ENCODE measurements at places on chromosomes 6 and 20.

DNA sequence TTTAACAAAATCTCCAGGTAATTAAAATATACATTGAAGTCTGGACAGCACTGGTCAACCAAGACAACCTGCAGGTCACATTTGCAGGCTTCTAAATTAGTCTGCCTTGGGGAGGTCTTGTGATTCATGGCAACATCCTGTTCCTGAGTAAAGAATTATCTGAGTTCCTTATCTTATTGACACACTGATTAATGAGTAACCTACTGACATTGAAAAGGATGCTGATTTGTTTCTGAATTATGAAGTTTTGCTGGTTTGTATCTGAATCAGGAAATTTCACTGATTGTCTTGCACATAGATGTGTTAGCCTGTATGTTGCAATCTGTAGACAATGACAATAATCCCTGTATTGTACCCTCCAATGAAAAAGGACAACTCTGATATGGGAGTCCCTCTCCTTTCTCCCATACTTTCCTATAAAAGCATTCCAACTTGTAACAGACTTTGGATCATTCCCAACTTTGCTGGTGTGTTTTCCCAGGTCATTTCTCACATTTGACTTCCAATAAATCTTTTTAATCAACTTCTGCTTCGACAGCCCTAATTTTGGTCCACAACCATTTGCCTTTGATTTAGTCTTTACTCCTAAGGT, 80.0 kb downstream of the LAMP5 start:
- no peak for DNase-seq

DNA sequence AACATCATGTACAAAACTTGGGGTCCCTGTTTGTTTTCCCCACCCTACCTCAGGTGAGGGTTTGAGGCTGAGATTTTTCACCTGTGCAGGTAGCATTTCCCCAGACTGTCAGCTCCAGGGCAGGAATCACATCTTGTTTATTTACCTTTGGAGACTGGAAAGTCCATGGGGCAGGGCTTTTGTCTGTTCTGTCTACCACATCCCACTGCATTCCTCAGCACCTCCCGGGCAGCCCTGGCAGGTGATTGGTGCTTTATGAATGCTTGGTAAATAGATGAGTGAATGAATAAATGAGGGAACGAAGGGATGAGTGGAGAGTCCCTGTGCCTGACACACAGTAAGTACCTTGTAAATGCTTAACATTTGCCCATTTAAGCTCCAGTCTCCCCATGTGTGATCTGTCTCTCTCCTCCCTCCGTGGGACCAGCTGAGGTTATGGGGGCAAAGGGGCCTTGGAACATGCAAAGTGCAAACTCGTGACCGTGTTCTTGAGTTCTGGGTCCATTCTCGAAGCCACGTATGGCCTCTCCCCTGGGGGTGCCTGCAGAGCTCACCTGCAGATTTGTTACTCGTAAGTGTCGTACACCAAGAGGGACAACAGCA, 69.7 kb upstream of the PMEPA1 start:
- DNase-seq = no peak

- DNase-seq = no peak
Measured at GRCh38 chr6:50147371-50147770, 97.6 kb upstream of the DEFB112 start.

DNA sequence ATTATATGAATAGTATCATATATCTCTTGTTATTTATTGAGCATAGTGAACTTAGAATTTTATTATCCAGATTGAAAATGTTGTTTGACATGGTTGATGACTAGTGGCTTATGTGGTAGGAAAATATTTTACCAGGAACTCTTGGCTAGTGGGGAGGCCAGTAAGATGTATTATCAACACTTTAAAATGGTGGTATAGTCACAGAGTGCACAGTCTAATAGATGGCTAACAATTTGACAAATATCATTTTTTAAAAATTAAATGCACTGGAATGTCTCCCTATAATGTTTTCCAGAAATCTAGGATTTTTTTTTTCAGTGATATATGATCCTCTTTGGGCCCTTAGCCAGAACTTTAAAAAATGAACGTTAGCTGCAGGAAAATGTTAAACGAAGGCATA, 26.9 kb upstream of the EYA4 start:
- no peak for DNase-seq

DNA sequence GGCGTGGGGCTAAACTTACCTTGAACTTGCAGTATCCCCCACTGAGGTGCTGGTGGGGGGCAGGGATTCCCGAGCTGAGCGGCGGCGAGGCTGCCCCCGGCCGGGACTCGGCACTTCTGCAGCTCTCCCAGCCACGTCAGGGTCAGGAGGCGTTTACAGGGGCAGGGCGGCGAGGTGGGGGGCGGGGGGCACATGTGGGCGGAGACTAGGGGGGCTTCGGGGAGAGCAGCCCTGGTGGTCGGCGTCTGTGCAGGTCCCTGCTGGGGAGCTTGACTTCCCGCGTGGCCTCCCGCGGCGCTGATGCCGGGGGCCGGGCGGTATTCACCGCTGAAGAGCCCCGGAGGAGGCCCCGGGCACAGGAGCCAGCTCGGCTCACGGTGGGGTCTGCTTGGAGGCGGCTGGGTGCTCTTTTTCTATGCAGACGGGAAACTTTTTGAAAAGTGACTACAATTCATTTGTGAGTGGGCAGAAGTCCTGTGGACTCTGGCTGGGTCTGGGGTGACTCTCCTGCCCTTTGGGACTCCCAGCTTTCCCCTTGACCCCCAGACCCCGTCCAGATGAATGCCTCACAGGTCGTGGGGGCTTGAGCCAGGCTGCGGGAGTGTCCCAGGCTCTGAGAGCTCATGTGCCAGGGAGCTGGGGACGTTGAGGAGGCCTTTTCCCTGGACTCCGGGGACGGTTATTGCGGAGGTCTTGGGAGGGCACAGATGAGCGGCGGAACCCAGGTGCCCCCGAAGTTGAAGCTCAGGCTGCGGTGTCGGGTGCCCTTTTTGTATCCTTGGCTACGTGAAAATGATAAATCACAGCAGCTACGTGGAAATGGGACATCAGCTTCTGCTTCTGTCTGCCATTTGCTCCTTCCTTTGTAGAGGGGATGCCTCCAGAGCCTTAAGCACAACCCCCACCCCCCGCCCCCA, 75.9 kb upstream of the GATA5 start:
- no peak for DNase-seq

GRCh38 chr6:39495640-39496039, 173.1 kb upstream of the KCNK16 start:
- no peak for DNase-seq

GRCh38 chr20:57747861-57748481, 38.2 kb upstream of the PMEPA1 start:
- DNase-seq = no peak

GRCh38 chr6:141401168-141401567, 731.6 kb upstream of the GJE1 start:
- no peak for DNase-seq

All from AG04450 (cell line).